Effector memory CD8-positive, alpha-beta T cell (primary cell): ENCODE measurements at places on chromosomes 3 and 15.

- no peak overlapping the region for H3K4me3 ChIP-seq
- no peak for DNase-seq
- no peaks in the 10 kb centered on the region for H3K4me1 ChIP-seq
- peaks cover 25% of the 10 kb centered on the region for H3K27me3 ChIP-seq
Measured at GRCh38 chr15:91553196-91553854, 300.2 kb upstream of the SLCO3A1 start.

DNA sequence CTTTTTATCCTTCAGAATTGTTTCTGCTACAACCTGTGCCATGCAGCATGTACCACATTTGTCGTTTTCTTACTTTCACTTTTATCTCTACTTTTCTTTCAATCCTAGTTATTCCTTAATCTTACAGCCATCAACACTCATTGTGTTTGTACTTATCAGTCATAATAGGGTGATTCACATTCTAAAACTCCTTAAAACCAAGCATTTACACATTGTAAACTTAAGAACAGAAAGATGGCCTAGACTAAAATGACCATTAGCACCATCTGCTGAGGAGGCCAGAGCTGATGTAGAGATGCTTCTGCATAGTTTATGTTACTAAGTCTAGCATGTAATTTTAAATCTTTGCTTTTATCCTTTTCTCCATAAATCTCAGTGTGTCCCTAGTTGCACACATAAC is 25.5 kb downstream of the EIF2AK4 start:
- peaks cover 17% of the 10 kb centered on the region for H3K36me3 ChIP-seq
- H3K4me1 ChIP-seq, result no peaks in the 10 kb centered on the region
- H3K27ac ChIP-seq, result no peak overlapping the region
- H3K4me3 ChIP-seq, result no peak overlapping the region

DNA sequence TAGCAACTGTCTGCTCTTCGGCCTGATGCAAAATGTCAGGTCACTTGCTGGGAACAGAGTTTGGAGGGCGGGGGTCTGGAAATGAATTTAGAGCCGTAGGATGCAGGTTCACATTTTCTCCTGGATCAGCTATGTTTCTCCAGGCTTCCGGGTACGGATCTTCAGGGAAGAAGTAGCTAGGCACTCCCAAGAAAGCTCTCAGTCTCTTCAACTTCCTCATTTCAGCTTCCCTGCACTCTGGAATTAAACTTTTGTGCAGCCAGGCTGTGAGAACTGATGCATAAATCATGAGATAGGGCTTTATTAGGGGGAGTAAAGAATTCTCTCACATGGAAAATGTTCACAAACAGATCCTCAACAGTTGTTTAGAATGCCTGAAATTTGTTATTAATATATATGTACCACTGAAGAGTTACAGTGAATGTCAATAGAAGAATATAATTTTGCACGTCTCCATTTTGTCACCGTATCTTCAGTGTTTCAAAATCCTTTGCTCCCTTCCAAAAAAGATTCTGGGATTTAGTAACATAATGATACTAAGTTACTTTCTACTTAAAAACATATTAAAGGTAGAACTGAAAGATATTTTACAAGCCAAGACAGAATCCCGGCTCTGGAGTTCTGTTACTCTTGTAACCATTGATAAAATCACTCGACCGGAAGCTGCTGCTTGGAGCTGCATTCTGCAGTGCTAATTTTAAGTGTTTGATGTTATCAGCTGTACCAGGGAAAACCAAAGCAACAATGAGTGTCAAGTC is 178.5 kb upstream of the P2RY1 start:
- no peaks in the 10 kb centered on the region for H3K36me3 ChIP-seq
- H3K27me3 ChIP-seq, result no peaks in the 10 kb centered on the region

GRCh38 chr3:100316641-100317069 is 17.9 kb upstream of the NIT2 start:
- peak; percentile 43 for DNase-seq
- peaks cover 18% of the 10 kb centered on the region for H3K36me3 ChIP-seq
- H3K4me3 ChIP-seq, result peak overlapping the region; percentile 10
- H3K27me3 ChIP-seq, result no peaks in the 10 kb centered on the region

DNA sequence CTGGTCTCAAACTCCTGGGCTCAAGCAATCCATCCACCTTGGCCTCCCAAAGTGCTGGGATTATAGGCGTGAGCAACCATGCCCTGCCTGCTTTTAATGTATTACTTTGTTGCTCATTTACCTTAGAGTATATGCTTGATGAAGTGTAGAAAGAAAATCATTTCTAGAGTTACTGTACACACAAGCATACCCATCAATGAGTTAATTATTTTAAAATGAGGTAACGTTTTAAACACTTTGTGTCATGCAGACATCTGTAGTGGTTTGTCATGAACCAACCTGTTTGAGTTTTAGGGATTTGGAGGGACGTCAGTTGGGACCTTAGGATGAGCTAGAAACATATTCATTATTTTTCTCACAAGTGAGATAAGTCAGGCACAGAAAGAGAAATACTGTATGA is 332.4 kb upstream of the IGF1R start:
- H3K36me3 ChIP-seq, result no peaks in the 10 kb centered on the region
- DNase-seq, result no peak
- no peak overlapping the region for H3K4me3 ChIP-seq
- no peak overlapping the region for H3K27ac ChIP-seq
- H3K27me3 ChIP-seq, result no peaks in the 10 kb centered on the region

GRCh38 chr3:159947220-159947619 is 41.4 kb upstream of the IL12A start:
- H3K4me1 ChIP-seq, result no peaks in the 10 kb centered on the region
- peaks cover 31% of the 10 kb centered on the region for H3K27me3 ChIP-seq
- no peak overlapping the region for H3K27ac ChIP-seq
- H3K4me3 ChIP-seq, result no peak overlapping the region
- H3K36me3 ChIP-seq, result no peaks in the 10 kb centered on the region

GRCh38 chr15:68427963-68428362 is 4.0 kb downstream of the ITGA11 start:
- no peak overlapping the region for H3K4me3 ChIP-seq
- no peaks in the 10 kb centered on the region for H3K4me1 ChIP-seq
- peaks cover 28% of the 10 kb centered on the region for H3K27me3 ChIP-seq
- H3K27ac ChIP-seq, result no peak overlapping the region
- DNase-seq, result no peak

- no peak overlapping the region for H3K4me3 ChIP-seq
- peaks cover 30% of the 10 kb centered on the region for H3K36me3 ChIP-seq
- peaks cover 49% of the 10 kb centered on the region for H3K4me1 ChIP-seq
- no peak overlapping the region for H3K27ac ChIP-seq
Measured at GRCh38 chr3:111863942-111864694, 5.1 kb downstream of the PHLDB2 start.

DNA sequence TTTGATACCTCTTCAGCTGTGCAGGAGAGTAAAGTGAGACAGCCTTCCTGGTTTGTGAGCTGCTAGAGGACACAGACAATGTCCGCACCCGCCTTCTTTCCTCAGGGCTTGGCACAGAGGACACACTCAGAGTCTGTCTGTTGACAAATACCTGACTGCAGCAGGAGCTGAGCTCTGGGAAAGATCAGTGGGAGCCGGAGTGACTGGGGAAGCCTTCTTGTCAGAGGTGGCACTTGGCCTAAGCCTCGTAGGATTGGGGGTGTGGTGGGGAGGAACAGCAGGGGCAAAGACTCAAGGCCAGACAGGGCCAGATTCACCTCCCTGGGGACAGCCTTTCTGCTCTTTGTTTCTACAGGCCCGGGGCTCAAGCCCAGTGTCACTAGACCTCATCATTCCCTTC is 3.3 kb upstream of the IL17RC start:
- H3K27ac ChIP-seq, result no peak overlapping the region
- no peaks in the 10 kb centered on the region for H3K27me3 ChIP-seq
- no peak for DNase-seq
- peaks cover 3% of the 10 kb centered on the region for H3K36me3 ChIP-seq
- H3K4me1 ChIP-seq, result peaks cover 20% of the 10 kb centered on the region

GRCh38 chr3:24018784-24019570 is 73.9 kb downstream of the NR1D2 start:
- no peak for DNase-seq
- no peaks in the 10 kb centered on the region for H3K27me3 ChIP-seq
- no peak overlapping the region for H3K4me3 ChIP-seq
- no peaks in the 10 kb centered on the region for H3K4me1 ChIP-seq

DNA sequence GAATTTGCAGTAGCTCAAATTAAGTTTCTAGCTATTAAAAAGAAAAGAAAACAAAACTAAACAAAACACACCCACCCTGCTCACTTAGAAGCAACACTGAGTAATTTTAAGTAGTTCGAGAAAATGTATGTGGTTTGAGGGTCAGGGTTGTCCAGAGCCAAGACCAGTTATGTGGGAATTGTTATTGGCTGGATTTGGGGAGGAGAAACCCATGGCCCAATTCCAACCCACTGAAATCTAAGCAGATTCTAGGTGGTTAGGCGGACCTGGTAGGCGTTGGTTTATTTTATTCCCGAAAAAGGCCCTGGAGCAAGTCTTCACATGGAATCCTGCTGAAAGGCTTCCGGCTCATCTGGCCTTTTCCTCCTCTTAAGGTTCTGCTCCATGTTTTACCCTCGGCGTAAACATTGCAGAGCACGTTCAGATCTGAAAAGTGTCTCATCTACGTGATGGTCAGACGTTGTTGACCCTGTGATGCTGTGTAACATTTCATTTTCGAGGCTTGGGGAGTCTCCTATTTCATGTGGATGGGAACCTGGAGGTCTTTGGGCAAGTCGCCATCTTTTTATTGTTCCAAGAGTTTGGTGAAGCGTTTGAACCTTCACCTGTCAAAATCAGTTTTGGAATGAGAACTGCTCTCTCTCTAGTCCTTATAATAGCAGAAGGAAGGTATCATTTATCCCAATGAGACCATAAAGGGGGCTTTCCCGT is 64.0 kb downstream of the FLNB start:
- no peaks in the 10 kb centered on the region for H3K27me3 ChIP-seq
- H3K27ac ChIP-seq, result no peak overlapping the region
- no peaks in the 10 kb centered on the region for H3K36me3 ChIP-seq

DNA sequence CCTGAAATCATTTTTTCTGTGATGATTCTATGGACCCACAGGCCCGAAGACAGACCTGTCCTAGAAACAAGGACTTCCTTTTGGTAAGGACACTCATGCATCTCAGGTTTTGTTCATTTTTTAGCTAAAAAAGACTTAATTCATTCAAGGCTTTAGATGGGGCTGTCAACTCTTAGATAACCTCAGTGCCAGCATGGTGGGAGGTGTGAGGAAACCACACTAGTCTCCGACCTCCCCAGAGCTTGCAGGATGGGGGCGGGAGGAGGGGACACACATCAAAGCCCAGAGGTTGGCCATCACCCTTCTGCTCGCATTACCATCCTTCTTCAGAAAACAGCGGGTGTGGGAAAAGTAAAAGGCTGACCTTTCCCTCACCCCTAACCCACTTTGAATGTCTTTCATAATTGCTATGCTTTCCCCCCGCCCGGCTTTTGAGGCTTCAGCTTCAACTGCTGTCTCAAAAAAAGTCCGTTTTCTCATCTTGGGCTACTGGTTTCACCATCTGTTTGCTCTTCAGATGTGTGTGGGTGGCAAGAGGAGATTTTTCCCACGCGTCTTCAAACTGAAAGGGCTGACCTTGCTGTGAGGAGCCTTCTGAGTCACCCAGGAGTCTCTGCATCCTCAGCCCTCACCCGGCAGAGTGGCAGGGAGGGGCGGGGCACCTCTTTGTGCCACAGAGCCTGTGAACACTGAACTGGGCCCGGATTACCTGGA is 27.6 kb upstream of the CXCR6 start:
- peak; percentile 51 for DNase-seq
- H3K4me3 ChIP-seq, result peak overlapping the region; percentile 72
- no peaks in the 10 kb centered on the region for H3K27me3 ChIP-seq
- peaks cover 45% of the 10 kb centered on the region for H3K36me3 ChIP-seq
- peak overlapping the region; percentile 85 for H3K27ac ChIP-seq
- peaks cover 33% of the 10 kb centered on the region for H3K4me1 ChIP-seq

GRCh38 chr3:5300638-5301037 is 113.1 kb downstream of the EDEM1 start:
- no peak overlapping the region for H3K27ac ChIP-seq
- peaks cover 7% of the 10 kb centered on the region for H3K27me3 ChIP-seq
- no peak for DNase-seq
- no peaks in the 10 kb centered on the region for H3K36me3 ChIP-seq
- H3K4me1 ChIP-seq, result no peaks in the 10 kb centered on the region

DNA sequence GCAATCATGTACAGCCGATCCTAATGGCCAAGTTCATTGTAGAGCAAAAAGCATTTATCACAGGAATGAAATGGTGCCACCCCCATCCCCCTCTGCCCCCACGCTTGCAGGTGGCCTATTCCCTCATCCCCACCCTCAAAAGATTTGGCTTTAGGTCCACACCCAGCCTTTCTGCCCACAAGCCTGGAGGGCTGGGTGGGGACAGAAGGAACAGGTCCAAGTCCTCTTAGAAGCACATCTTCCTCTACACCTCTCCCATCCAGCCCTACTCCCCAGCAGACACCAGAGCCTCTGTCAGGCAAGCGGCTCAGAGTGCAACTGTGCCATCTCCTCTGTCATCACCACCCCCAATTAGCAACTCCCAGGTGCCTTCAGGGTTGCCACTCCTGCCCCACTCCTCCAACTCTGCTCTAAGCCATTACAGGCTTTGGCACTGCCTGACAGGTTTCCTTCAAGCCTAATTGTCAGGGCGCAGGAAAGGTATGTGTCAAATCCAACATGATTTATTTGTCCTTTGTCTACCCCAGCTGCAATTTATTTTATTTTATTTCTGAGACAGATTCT is 49.4 kb downstream of the DAPK2 start:
- no peak for DNase-seq
- H3K27me3 ChIP-seq, result peaks cover 15% of the 10 kb centered on the region
- no peak overlapping the region for H3K4me3 ChIP-seq
- peaks cover 3% of the 10 kb centered on the region for H3K4me1 ChIP-seq
- H3K27ac ChIP-seq, result peak overlapping the region; percentile 65

- H3K4me3 ChIP-seq, result no peak overlapping the region
- H3K4me1 ChIP-seq, result no peaks in the 10 kb centered on the region
- DNase-seq, result no peak
- H3K27ac ChIP-seq, result no peak overlapping the region
- H3K27me3 ChIP-seq, result peaks cover 27% of the 10 kb centered on the region
- H3K36me3 ChIP-seq, result no peaks in the 10 kb centered on the region
Measured at GRCh38 chr15:62816342-62817069, 226.0 kb upstream of the TPM1 start.

GRCh38 chr15:69668039-69668705 is 215.6 kb downstream of the RPLP1 start:
- peak overlapping the region; percentile 81 for H3K27ac ChIP-seq
- no peaks in the 10 kb centered on the region for H3K27me3 ChIP-seq
- peak overlapping the region; percentile 65 for H3K4me3 ChIP-seq
- no peaks in the 10 kb centered on the region for H3K36me3 ChIP-seq
- DNase-seq, result peak; percentile 22

DNA sequence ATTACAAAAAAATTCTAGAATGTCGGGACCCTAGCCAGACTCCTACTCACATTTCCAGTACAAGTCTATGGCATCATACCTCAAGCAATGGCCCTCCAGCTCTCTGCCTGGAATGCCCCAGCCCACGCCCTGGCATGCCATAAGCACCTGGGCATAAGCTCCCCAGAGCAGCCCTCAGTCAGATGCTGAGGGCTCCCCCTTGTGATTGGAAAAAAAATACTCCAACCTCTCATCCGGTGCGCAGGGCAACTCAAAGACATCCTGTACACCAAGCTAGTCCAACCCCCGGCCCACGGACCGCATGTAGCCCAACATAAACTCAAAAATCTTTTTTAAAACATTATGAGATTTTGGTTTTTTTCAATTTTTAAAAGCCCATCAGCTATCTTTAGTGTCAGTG is 115.4 kb downstream of the NEK10 start:
- peaks cover 17% of the 10 kb centered on the region for H3K27me3 ChIP-seq
- no peaks in the 10 kb centered on the region for H3K36me3 ChIP-seq
- no peak overlapping the region for H3K4me3 ChIP-seq
